Right kidney (tissue), 9 donors: ENCODE measurements at places on chromosomes 7 and 10.

- no peak for DNase-seq
Measured at GRCh38 chr10:24579906-24580305, 143.8 kb downstream of the ARHGAP21 start.

DNA sequence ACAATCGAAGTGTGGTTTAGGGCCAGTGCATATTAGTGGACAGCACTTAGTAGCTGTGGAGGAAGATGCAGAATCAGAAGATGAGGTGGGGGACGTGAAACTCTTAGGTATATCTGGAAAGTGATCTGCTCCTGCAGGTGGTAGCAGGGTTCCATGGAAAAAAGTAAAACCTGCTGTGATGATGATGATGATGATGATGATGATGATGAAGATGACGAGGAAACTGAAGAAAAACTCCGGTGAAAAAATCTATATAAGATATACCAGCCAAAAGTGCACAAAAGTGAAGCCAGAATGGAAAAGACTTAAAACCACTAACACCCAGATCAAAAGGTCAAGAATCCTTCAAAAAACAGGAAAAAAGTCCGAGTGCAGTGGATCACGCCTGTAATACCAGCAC lies 40.0 kb downstream of the LSMEM1 start:
- DNase-seq: no peak

DNA sequence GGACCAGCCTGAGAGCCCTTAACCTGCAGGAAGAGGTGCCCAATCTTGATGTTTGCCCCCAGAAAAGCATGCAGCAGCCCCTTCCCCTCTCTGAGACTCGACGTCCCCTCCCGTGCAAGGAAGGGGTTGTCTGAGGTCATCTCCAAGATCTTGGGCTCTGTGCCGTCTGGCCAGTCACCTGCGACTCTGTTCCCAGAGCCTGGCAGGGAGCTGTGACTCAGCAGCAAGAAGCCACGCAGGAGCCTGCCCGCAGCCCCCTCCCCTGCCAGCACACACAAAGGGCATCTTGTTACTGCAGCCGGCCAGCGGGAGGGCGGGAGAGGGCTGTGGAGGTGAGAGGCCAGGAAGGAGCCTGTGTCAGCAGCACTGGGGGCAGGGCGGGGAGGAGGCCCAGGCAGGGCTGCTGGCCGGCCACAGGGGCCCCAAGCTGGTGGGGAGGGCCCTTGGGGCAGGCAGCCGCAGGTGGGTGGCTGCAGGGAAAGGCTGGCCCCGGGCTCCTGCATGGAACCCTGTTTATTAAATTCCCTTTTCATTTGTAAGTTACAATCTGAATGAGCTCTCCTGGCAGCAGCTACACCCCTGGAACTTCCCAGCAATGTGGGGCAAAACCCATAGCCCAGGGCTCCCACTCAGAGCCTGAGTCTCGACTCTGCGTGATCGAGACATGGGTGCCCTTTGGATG lies 103.7 kb upstream of the ZMIZ1 start:
- peak; percentile 56 for DNase-seq

GRCh38 chr7:33418251-33418701 lies 288.9 kb downstream of the BBS9 start:
- no peak for DNase-seq

- DNase-seq: no peak
Measured at GRCh38 chr7:36153571-36154097, 580 bp downstream of the EEPD1 start.

DNA sequence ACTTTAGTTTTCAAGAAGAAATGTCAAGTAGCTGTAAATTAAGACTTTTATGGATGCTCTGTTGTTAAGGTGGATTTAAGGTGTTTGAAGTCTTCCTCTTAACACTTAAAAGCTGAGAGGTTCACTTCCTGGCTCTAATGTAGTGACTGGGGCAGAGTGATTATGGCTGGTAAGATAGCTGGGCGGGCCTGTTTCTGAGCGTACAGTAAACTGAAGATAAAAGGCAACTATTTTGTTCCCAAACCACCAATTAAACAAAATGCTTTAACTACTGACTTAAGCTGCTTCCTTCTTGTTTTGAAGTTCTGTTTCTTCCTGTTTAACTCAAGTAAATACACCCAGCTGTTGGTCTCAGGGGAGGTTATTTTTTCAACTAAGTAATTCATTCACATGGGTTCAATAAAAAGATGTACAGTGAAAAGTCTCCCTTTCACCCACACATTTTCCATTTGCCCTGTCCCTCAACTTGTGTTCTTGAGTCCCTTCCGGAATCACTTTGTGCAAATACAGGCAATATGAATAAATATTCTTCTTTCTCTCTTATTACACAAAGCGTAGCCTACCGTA lies 19.3 kb downstream of the VWA2 start:
- no peak for DNase-seq
